ENCODE measurements at places on chromosomes 6 and 20.

DNA sequence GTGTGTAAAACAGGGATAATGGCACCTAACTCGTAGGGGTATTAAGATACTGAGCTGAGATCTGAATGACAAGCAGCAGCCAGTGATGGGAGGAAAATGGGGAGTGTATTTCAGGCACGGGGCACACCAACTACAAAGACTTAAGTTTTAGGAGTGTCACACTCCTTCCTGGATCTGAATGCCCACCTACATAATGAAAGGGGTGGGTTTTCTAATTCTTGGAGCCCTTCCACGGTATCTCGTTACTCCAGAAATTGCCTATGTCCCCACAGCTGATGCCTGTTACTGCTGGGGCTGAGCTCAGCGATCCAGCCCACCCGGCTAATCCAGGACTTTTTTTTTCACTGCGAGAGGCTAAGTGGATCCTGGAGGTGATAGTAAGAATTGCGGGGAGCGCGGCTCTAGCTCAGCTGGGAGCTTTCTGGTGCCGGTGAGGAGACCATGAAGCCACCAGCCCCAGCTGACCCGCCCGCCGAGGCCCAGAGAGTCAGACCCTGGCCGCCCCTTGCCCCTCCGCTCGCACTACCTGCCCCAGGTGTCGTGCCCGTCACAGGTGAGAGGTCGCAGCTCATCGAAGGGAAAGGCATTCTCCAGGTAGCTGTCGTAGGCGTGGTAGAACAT, 727 bp downstream of the EDEM2 start:
- DNase-seq: no peak

DNA sequence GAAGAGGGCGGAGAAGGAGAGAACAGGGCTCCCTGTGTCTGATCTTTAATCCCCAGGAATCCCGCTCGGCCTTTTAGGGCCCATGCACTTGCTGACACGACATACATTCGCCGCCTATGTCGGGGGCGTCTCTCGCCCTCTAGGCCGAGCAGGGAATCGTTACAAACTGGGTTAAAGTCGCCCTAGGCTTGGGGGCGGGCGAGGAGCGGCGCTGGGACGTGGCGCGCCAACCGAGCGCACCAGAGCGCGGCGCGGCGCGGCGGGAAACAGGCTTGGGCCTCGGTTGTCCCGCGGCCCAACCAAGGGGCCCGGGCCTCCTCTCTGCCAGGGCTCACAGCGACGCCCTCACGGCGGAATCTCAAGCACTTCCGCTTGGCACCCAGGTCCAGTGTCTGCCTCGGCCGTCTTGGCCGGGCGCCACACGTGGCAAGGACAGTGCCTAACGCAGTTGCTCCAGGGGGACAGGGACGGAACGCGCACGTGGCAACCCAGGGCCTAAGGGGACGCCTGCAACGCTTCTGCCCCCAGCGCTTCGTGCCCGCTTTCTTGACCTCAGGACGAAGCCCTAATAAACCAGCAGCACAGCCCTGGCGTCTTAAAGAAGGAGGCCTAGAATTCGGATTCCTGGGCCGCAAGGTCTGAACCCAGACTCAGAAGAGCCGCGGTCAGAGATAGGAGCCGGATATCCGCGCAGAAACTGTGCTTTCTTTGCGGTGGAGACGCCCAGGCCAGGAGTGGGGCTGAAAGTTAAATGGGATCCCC, 71.5 kb downstream of the NCR2 start:
- no peak for DNase-seq

DNA sequence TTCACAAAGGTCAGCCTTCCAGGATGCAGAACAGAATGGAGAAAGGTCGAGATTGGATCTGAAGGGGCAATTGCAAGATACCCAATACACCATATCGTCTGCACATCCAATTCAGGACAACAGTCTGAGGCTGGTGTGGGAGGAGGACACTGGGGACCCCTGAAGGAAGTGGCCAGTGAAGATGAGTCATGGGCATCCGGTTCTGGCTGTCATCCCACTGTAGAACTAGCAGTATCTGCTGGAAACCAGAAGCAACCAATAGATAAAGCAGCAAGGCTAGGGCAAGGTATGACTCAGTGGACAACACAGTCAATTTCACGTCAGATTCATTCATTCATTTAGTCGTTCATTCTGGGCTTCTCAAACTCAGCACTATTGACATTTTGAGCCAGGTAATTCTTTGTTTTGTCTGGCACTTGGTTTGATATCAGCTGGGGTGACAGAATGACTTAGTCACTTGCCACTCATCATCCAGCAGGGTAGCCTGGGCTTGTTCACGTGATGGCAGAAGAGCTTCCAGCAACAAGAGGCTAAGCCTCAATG, 30.3 kb upstream of the SHLD1 start:
- DNase-seq: no peak

DNA sequence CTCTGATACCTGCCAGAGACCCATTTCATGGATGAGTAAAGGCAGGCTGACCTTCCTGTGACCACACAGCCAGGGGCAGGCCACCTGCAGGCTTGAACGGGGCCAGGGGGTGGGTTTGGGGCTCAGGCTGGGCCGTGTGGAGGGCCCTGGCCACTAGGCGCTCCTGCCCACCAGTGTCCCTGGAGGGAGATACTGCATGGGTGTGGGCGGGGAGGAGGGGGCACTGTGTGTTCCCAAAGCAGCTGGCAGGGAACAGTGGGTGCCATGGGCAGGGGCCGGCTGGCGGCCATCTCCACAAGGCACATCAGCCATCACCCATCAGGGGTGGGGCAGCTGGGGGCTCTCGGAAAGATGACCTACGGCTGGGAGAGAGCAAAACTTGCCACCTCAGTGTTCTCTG, 15.4 kb downstream of the SRC start:
- DNase-seq: no peak

GRCh38 chr6:141077355-141078333, 1055.1 kb upstream of the GJE1 start:
- peak; percentile 3 for DNase-seq

- no peak for DNase-seq
These were observed 411.5 kb downstream of the TENT5A start for GRCh38 chr6:81340946-81341345.

DNA sequence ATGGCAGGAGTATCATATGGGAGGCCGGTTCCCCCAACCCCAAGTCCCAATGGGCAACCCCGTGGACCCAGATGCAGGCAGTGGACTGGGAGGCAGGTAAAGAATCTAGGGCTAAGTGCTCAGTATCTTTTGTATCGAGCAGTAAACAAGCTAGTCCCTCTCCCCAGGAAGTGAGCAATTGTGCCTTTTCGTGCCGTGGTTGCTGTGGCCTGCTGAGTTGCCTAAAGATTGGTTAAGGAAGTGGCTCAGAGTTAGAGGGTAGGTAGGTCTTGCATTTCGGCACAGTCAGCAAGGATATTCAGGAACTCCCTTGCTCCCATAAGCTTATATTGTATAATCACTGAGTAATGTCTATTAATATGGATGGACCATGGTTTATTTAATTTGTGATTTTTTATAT, 1.3 kb upstream of the DNAH8 start:
- DNase-seq: no peak

DNA sequence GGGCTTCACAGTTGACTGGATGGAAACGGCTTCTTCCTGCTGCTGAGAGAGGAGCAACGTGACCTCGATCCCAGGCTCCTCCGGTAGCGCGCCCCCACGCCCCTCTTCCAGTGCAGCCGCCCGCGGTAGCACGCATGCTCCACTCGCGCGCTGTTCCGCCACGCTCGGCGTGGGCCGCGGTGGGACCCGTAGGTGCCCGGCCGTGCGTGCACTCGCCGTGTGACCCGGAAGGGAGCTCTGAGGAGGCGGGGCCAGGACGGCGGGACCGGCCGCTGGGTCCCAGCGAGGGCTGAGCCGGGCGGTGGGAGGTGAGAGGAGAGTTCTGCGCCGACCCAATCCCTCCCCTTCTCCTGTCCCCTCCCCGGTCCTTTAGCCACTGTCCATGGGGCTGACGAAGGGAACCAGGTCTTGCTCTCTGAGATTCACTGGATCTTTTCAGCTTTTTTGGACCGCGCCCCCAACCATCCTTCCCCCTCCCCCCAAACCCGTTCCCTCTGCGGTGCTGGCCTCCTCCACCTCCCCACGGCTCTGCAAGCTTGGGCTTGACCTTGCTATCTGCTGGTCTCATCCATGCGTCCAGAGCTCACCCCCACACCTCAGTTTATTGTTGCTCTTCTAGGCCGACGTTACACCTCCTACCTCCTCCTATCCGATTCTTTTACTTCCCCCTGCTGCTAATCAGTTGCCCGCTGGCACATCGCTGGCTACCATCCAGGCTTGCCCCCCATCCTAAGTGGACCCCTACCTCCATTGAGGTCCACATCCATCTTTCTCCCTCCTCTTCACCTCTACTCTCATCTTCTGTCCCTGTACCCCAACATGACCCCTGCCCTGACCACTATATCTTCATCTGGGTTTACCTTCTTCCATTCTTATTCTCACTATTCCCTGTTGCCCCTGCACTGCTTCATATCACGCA, at the start of gene CUL9:
Gene CUL9, plus strand, starts transcription at position 255 of the 919 bp plus-strand sequence. CDS start 2,115 bp downstream, outside the sequence.
- peak; percentile 89 for DNase-seq

DNA sequence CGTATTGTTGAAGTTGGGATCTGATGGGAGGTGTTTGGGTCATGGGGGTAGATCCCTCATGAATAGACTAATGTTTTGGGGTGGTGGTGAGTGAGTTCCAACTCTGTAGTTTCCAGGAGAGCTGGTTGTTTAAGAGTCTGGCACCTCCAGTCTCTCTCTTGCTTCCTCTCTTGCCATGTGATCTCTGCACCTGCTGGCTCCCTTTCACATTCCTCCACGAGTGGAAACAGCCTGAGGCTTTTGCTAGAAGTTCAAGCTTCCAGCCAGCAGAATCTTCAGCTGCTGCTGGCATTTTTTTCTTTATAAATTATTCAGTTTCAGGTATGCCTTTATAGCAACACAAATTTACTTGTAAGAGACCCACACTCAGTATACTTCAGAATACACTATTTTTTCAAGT, 1021.6 kb downstream of the EYS start:
- no peak for DNase-seq

DNA sequence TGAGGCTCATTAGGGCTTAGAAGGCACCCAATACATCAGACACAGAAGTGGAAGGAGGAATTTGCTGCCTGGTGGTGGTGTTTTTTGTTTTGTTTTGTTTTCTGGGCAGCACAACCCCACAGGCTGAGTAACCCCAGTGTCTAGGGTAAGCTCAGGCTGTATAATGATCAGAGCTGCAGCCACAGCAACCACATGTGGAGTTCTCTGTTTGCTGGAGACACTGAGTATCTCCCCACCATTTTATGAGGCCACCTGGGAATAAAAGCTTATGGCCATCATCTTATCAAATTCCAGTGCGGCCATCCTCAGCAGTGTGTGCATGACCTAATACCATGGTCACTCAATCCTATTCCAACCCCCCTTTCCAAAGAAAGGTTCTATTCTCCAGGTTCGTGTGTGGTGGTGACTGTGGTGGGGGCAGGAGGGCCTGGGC, 3.4 kb upstream of the DLL1 start:
- no peak for DNase-seq

Measured in Ammon's horn (tissue), 1 donor.